ENCODE measurements at places on chromosomes 4 and X.

- no peak for DNase-seq
Observed at GRCh38 chrX:72121383-72121782, 10.3 kb downstream of the RTL5 start.

DNA sequence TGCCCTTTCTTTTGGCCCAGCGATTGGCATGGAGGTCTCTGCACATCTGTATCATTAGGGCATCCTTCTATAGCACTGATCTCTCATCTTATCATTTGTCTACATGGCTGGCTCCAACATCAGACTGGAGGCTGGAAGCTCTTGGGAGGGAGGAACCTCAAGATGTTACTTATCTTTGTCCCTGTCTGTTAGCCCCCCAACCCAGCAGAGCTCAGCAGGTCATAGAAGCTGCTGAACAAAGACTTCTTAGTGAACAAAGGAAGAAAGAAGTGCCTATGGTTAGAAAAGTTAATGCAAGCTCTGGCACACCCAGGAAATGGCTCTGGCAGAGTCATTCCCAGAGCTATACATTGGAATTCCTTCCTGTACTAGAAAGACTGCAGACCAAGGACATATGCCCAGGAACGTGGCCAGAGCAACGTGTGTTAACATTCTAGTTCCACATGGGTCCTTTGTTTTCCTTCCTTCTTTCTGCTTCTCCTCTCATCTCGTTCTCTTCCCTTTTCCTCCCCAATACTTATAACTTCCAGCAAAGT is 74.0 kb downstream of the SEL1L3 start:
- no peak for DNase-seq

DNA sequence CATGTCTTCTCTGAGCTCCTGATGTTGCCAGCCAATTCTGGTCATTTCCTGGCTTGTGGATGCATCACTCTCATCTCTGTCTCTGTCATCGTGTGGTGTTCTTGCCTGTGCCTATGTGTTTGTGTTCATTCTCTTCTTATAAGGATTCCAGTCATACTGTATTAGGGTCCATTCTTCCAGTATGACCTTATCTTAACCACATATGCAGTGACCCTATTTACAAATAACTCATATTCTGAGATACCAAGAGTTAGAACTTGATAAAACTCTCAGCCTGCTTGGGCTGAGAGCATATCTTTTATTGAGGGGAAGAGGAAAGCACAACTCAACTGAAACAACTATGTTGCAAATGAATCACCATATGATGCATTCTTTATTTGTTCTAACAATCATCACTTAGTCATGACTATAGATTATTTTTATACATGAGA is 189.0 kb upstream of the ANXA10 start:
- DNase-seq, result no peak

DNA sequence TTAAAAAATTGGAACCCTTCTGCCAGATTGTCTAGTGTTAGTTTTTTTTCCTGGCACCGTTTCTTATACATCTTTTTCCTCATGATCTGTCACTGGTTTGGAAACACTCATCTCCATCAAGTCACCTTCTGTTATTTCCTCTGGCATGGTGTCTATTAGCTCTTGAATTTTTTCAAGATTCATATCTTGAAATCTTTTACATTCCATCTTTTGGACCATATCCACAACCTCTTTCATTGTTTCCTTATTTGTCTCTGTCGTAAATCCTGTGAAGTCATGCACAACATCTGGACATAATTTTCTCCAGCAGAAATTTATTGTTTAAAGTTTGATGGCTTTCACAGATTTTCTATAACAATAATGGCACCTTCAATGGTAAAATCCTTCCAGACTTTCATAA is 10.2 kb upstream of the TMEM185A start:
- no peak for DNase-seq

- DNase-seq, result no peak
Observed at GRCh38 chrX:110173192-110174175, 144.4 kb downstream of the AMMECR1 start.

DNA sequence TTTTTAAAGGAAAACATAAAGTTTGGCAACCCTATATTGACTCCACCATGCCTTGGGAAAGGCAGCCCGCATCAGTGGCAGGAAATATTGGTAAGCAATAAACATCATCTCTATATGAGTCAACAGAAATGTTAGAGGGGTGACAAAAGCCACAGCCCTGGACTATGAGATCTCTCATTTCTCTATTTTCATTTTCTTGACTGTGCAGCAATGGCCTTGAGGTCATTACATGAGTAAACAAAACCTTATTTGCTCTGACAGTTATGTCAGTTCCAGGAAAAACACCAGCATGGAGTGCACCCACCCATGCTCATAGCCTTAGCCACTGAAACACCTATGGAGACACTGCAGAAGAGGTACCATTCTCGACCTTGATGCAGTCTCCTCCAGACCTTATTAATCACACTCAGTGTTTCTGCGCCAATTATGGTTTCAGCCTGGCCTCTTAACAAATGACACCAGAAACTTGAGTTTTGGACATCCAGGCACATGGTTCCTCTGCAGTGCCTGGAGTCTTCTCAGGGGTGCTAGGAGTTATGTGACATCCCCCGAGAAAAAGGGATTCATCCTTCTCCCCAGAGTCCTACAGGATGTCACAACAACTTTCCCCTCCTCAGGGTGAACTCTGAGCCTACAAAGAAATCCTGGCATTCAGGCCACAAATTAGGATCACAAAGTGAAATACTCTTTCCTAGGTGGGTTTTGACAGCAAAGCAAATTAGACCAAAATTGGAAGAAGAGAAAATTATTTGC is 16.0 kb upstream of the HPGD start:
- peak; percentile 50 for DNase-seq

GRCh38 chr4:52915730-52916300 is 53.7 kb downstream of the RASL11B start:
- DNase-seq, result no peak

DNA sequence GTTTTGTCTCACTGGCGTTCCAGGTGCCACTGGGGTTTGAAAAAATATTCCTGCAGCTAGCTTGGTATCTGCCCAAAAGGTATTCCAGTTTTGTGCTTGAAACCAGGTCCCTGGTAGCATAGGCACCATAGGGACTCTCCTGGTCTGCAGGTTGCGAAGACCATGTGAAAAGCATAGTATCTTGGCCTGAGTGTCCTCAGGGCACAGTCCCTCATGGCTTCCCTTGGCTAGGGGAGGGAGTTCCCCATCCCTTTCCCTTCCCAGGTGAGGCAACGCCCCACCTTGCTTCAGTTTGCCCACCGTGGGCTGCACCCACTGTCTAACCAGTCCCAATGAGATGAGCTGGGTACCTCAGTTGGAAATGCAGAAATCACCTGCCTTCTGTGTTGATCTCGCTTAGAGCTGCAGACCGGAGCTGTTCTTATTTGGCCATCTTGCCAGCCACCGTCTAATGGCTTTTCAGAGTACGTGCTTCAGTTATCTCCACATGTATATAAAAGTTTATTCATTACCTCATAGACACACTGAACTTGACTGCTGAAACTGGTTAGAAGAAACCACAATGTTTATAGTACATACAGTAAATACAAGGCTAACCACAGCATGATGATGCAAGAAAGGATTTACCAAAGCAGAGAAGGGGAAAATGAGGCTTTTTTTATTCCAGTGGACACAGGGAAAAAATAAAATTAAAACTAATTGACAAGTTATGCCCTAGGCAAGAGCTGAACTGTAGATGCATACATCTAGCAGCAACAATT is 10.6 kb downstream of the PBDC1 start:
- no peak for DNase-seq

DNA sequence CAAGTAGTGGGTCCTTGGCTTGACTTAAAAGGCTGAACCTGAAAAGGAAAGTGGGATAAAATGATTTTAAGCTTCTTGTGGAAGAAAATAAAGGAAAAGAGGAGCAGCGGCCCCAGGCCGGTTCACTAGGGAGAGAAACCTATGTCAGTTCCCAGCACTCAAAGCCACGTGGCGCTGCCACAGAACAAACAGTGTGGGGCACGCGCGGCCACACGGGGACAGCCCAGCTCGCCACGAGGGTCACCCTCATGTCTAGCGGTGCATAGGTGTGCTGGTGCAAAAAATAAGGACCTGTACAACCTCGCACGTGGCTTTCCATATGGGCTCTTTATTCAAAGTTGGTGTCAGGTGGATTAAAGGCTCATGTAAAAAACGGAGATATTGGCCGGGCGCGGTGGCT is 17.1 kb downstream of the MSANTD1 start:
- DNase-seq, result no peak

DNA sequence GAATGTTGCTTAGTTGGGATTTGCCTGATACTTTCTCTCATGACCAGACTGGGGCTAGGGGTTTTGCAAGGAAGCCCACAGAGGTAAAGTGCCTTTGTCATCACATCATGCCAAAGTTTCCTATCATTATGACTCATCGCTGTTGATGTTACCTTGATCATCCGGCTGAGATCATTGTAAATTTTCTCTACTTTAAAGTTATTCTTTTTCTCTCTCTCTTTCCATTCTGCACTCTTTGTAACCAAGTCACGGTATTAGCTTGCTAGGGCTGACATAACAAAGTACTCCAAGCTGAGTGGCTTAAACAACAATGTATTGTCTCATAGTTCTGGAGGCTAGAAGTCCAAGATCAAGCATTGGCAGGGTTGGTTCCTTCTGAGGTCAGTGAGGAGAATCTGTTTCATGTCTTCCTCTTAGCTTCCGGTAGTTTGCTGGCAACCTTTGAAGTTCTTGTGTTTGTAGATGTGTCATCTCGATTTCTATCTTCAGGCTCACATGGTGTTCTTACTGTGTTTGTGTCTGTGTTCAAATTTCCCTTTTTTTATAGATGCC is 113.0 kb downstream of the DTHD1 start:
- DNase-seq, result no peak

DNA sequence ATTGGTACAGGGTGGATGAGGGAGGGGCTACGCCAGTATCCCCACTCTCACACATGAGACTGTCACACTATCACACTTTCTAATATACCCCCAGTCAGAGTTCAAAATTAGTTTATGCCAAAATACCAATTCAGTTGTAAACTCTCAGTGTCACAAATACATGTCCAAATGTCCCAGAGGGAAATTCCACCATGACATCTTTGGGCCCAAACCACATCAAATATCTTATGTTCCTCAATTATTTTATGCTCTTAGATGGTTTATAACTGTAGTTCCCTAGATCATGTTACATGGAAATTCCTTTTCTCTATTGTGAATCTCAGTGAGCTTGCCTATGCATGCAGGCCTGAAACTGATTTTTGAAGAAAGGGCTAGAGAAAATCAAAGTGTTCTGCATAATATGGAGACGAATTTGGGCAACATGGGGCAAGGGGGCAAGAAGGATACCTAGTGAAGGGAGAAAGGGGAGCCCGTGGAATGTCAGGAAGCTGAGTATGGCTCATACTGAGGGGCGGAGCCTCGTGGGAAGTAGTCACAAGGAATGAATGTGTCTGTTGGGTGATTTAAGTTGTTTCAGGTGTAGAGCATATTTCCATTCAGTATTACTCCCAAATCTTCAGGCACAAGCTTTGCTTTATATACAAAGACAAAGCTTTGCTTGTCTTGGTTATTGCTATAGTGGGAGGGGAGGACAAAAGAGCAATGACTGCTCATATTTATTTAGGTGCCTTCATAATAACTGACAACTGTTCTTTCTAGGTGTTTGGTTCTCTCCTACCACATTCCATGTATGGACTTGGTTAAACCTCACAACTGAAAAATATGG is 40.8 kb downstream of the CLNK start:
- DNase-seq, result no peak

DNA sequence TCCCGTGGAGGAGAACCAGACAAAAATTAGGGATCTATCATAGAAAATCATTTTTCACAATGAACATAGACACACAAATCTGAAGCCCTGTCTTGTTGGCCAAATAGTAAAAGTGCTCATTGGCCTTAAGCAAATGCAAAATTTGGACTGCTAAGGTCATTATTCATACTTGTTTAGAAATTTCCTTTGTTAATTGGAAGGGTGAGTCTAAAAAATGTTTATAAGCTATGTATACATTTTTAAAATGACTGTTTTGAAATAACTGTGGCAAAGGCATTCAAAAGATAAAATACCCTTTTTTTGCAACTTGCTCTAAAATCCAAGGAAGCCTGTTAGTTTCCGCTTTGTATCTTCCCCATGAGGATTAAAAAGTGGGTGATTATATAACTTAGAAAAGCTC is 195.0 kb downstream of the ZNF330 start:
- DNase-seq, result no peak

GRCh38 chr4:122930862-122931261 is 8.5 kb upstream of the NUDT6 start:
- no peak for DNase-seq

GRCh38 chrX:15321447-15321846 is 6.0 kb upstream of the ASB11 start:
- DNase-seq, result no peak

- no peak for DNase-seq
Observed at GRCh38 chrX:9729171-9729885, 36.3 kb downstream of the GPR143 start.

GRCh38 chrX:129360175-129360574 is 163.1 kb downstream of the SMARCA1 start:
- no peak for DNase-seq

- DNase-seq, result no peak
Observed at GRCh38 chr4:165156906-165157305, 44.2 kb upstream of the TMEM192 start.

- DNase-seq, result no peak
Observed at GRCh38 chr4:39452153-39452859, 6.4 kb downstream of the RPL9 start.

GRCh38 chrX:136752796-136753195 is 27.9 kb downstream of the ARHGEF6 start:
- DNase-seq, result no peak

DNA sequence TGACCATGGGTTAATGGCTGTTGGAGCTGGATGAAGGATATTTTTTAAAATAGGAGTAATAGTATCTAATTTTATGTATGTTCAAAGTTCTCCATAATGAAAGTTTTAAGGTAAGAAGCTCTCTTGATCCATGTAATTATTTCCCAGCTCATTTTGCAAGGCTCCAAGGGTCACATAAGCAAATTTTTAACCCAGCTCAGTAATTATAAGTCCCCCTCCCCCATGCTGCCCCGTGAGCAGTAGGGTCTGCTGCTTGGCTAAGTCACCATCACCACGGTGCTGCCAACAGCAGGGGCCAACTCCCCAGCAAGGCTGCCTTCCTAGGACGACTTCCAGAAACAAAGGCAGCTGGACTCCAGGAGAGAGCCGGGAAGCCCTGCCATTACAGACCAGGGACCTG is 340.0 kb downstream of the FBXW7 start:
- DNase-seq, result no peak

GRCh38 chr4:157558016-157558415 is 337.5 kb downstream of the GRIA2 start:
- DNase-seq, result no peak

GRCh38 chrX:104166735-104167436 is 633 bp downstream of the FAM199X start:
- no peak for DNase-seq

- no peak for DNase-seq
Observed at GRCh38 chr4:92789741-92790140, 486.0 kb downstream of the GRID2 start.

- DNase-seq, result no peak
Observed at GRCh38 chr4:42197341-42197740, 44.9 kb upstream of the BEND4 start.

DNA sequence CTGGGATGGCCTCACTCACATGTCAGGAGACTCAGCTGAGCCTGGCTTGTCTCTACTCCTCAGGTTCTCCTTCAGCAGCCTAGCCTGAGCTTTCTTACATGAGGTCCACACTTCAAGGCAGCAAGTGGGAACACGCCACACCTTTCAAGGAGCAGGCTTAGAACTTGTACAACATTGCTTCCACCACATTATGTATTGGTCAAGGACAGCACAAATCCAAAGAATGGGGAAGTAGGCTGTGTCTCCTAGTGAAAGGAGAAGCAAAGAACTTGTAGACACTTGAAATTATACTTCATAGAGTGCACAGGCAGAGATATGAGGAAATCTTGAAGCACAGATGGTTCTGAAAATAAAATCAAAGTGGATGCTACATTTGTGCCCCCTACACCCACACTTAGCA is 120.9 kb upstream of the NOCT start:
- DNase-seq, result no peak

Data from GM06990 (cell line).